ENCODE measurements at places on chromosomes 7 and 10.

DNA sequence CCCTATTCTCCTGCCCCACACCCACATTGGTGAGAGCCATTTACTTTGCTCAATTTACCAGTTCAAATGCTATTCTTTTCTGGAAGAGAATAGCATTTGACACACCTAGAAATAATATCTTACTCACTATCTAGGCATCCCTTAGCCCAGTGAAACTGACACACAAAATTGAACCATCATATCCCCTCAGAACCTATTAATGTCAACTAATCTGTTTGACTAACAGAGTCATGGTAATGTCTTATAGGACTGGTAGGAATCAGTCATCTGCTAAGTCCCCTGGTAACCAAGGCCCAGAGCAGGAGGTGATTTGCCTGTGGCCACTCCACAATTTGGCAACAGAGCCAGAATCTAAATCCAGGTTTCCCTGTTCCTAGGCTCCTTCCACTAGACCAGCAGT, 63.3 kb downstream of the PPP1R3C start:
- no peak for DNase-seq

DNA sequence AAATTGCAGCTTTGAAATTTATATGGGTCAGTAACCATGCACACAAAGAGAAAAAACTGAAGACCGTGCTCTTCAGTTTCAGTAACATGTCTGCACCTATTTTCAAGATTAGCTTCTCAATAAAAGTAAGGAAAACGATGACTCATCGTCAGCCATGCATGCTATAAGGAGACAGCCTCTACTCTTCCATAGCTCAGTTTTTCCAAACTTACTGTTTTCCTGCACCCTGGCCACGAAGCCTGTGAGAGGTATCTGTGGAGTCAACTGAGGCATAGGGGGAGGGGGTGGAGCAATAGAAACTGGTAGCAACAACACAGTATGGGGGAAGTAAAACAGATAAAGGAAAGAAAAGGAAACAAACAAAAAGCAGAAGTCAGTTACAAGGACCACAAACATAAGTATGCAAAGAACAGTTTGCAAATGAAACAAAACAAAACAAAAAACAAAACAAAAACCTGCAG, 58.0 kb downstream of the PDSS1 start:
- no peak for DNase-seq

- DNase-seq: no peak
Observed at GRCh38 chr7:23021596-23021995, 7.7 kb upstream of the HYCC1 start.

- no peak for DNase-seq
Observed at GRCh38 chr7:35658606-35659201, 36.2 kb downstream of the HERPUD2 start.

GRCh38 chr7:128094686-128095085, 63.4 kb upstream of the LRRC4 start:
- no peak for DNase-seq

- DNase-seq: no peak
Observed at GRCh38 chr10:86172301-86172700, 194.3 kb downstream of the GRID1 start.

GRCh38 chr10:36688717-36689116, 436.7 kb upstream of the ANKRD30A start:
- DNase-seq: no peak

DNA sequence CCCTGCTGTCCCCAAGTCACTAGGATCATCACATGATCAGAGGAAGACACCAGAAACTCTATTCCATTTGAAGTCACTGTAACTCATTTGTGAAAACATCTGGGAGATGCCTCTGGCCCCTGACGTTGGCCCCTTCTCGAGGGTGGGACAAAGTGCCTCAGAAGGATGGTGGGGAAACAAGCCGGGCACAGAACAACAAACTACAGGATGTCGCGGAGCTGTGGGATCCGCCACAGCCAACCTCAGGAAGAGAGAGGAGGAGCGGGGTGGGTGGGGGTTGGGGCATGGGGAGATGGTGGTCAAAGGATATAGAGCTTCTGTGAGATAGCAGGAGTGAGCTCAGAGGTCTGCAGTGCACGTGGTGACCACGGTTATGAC, 265.6 kb upstream of the TCERG1L start:
- no peak for DNase-seq

DNA sequence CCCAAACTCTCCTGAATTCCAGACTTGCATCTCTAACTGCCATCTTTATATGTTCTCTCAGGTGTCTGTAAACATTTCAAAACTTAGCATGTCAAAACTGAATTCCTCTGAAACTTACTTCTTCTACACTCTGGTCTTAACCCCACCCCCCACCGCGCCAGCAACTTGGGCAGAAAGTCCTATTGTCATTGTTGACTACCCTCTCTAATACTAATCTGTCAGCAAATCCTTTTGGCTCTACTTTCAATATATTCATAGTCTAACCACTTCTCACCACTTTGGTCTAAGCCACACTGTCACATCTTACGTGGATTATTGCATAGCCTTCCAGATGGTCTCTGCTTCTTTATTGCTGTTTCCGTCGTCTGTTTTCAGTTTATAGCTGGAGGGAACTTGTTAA, 86.6 kb downstream of the AHCYL2 start:
- no peak for DNase-seq

DNA sequence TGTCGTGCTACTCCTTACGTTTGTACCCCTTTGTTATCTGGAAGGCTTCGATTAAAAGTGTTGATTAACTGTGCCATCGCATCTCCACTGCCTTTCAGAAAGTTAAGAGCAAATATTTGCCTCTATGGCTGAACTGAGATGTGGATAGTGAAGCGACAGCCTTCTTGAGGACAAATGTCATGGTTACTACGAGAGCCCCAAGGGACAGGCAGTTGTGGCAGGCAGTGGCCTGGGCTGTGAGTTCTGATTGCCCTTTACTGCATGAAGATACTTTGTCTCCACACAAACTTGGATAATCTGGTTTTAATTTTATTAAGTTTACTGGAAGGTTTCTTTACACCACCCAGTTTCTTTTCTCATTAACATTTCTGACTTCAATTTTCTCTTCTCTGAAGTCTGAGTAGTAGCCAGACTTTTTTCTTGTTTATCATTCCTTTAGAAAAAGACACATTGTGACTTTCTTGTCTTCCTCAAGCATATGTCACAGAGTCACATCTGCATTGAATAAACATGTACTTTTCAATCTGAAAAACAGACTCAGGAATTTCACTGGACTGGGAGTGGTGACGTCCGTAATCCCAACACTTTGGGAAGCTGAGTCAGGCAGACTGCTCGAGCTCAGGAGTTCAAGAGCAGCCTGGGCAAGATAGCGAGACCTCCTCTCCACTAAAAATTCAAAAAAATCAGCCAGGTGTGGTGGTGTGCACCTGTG, 1.5 kb downstream of the TAS2R41 start:
- no peak for DNase-seq

DNA sequence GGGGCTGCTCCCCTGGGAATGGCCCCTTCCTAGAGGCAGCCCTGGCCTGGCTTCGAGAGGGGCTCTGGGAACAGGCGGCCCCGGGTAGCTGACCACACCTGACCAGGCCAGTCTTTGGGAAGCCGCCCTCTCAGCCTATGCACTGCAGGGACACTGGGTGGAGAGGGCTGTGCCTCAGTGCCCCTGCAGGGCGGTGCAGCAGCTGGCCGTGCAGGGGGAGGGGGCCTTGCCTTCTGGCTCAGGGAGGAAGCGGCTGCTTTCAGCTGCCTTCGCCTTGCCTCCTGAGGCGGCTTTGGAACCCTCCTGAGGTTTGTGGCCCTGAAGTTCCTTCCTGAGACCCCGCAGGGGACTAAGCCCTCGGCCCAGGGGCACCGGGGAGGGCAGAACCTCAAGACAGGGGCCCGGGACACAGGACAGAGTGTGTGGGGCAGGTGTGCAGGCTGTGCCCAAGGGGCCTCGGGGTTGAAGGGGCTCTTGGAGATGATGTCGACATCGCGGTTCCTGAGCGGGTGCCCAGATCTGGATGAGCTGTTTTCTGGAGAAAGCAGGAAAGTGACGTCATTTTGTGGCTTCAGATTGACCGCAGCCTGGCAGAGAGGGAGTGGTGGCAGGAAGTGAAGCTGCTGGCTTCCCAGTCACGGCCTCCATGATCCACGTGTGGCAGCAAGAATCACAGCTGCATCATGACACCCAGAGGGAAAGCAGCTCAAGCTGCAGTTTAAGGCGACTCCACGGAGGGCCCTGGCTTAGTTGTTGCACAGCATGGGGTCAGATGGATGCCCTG, 17.7 kb downstream of the ADAM8 start:
- peak; percentile 99 for DNase-seq
